ENCODE measurements at places on chromosomes 3 and 15. TPM values are rescaled to one million over a fixed set of nuclear protein-coding genes. Genes with fewer than 3 reads are reported as not detected.
A peak's percentile ranks its signal among the peaks of the same experiment; 100 is the strongest.

GRCh38 chr3:150746791-150747590 is 16.0 kb downstream of the SIAH2 start:
- no peak for DNase-seq

GRCh38 chr3:66482018-66482404 is 18.8 kb downstream of the LRIG1 start:
- DNase-seq, result no peak

- DNase-seq, result no peak
These were observed 420.6 kb downstream of the RBMS3 start for GRCh38 chr3:29701326-29701983.

The NANOGP8 gene
- not detected for total RNA-seq

GRCh38 chr3:30934208-30934550 is 39.7 kb upstream of the GADL1 start:
- no peak for DNase-seq

GRCh38 chr3:123421353-123422174 is 27.3 kb downstream of the ADCY5 start:
- no peak for DNase-seq

DNA sequence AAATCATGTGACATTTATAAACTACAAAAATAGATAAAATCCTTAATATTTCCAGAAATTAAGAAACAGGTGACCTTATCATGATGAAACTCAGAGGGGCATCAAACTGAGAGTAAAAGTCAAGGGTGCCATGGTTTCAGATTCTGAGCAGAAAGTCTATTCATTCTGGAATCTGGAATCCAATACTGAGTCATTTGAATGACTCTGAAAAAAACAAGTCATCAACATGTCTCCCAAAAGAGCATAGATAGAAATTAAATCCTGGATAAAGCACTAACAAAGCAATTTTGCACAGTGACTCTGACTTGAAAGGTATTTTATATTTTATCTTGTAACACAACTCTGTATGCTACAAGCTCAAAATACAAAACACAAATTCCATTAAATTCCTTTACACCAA is 23.4 kb downstream of the STAC start:
- DNase-seq, result no peak

- peak; percentile 72 for DNase-seq
These were observed 89.1 kb downstream of the CRYGS start for GRCh38 chr3:186454881-186455703.

- DNase-seq, result no peak
These were observed 838.5 kb downstream of the DIPK2A start for GRCh38 chr3:144810160-144810559.

- no peak for DNase-seq
These were observed 108.9 kb downstream of the MECOM start for GRCh38 chr3:169554611-169555010.

DNA sequence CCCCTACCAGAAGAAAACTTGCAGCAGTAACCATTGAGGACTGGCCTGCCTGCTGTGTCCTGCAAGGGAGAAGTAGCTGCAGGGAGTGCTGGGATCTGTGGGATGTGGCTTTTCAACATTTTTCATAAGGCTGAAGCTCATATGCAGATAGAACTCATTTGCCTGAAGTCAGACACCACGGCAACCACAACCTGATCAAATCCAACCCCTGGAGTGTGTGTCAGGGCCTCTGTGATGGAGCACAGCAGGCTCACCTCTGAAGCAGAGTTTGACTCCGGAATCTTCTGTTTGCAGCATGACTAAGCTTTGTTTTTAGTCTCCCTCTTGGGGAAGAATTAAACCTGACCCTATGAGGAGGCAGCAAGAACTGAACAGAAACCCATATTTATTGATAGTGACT is 508.7 kb downstream of the AGBL1 start:
- no peak for DNase-seq

DNA sequence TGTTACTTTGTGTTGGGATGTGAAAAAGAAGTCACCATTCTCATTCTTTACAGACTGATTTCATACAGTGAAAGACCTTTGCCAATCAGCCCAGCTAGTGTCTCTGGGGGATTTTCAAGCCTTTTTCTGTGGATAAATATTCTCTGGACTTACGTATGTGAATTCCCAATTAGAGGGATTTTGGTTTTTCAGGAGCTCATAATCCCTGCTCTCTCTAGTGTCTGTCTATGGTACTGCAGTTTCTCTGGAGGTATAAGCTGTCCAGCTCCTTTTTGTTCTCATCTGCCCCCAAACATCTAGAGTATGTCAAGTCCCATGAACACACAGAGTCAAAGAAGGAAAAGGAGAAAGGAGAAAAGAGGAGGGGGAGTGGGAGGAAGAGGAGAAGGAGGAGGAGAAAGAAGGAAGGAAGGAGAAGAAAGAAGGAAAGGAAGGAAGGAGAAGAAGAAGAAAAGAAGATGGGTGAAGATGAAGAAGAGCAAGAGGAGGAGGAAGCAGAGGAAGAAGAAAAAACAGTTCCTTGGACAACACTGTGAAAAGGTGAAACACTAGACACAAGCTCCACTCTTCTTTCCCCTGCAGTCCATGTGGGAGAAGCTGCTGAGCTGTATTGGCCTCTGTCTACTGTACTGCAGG is 218.6 kb downstream of the GREM1 start:
- DNase-seq, result no peak

GRCh38 chr3:149207475-149207874 is 14.2 kb downstream of the CP start:
- no peak for DNase-seq

DNA sequence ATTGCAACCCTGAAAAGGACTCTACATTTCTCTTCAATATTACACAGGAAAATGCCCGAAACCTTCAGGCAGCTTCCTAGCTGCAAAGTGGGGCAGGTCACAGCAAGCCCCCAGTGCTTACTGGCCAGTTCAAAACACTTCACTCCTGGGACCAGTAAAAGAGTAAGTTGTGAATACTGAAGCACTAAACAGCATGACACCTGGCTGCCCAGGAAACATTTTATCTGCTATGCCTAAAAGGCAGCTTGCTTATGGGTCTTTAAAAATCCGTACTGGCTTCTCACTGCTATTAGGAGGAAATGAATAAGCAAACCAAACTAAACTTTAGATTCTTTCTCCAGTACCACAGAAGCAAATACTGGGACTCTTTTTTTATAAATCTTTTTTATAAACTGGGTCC is 457.9 kb upstream of the ALCAM start:
- DNase-seq, result no peak

The SST gene
- total RNA-seq, result 1.8 TPM

The DNAJA4 gene
- 11.8 TPM for total RNA-seq

DNA sequence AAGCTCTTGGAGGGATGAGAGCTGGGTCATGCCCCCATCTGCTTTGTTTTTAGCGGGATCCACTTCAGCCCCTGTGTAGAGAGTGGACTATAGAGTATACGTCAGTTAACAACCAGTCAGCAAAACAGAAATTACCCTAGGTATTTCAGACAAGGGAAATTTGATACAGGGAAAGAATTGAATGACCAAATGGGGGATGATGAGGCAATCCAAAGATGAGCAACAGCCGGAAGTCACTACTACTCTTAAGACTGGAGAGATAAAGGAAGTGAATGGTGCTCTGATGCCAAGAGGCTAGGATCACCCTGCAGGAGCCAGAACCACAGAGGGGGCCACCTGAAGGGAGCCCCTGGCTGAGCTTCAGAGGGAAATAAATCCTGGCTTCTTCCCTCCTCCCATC is 1.7 kb upstream of the GPR62 start:
- DNase-seq, result no peak

GRCh38 chr3:12994607-12995388 is 78.4 kb downstream of the IQSEC1 start:
- peak; percentile 96 for DNase-seq

The CPN2 gene
- not detected for total RNA-seq

The TMC3 gene
- total RNA-seq, result 0.52 TPM

DNA sequence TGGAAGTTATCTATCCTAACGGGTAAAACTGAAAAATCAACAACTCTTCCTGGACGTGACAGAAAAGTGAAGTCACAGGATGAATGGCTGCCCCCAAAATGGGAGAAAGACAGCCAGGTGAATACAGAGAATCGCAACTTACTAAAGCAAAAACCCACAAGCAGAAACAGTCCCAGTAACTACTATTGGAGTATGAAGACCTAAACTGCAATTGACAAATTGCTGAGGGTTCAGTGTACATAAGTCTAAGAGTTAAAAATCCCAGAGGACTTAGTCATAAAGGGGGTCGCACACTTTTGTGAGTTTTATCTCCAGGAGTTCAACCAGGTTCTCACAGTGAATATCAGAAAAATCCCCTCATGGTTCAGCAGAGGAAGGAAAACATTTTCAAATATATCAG is 56.8 kb upstream of the IMPG2 start:
- DNase-seq, result no peak

The RASGRP1 gene
- 0.29 TPM for total RNA-seq

DNA sequence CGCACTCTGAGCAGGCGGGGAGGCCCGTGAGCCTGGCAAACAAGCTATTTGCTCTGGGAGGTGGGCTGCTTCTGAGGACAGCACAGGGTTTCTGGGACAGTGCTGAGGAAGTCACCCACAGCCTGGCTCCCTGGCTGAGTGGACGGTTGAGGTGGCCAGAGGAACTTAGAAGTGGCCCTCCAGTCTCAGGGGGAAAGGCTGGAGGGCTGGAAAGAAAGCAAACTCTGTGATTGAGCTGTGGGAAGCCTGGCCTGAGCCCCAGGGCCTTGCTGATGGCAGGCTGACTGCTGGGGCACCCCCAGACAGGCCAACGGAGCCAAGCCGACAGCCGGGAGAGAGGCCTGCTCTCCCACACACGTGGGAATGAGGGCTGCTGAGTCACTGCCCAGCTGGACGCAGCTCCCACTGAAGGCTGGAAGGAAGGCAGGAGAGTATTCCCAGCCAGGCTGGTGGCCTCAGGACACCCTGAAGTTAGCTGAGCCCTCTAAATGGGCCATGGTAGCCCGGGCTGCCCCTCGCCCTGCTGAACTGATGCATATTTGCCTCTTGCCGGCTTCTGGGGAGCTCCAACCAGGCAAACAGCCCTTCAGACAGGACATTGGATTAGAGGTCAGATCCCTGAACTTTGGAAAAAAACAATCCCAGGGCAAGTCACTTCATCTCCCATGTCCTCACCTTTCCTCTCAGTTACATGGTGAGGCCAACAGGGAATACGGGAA is 98.0 kb upstream of the TLE3 start:
- DNase-seq, result no peak

The CELSR3 gene
- 0.33 TPM for total RNA-seq

- DNase-seq, result no peak
These were observed 18.8 kb downstream of the BLM start for GRCh38 chr15:90735923-90736322.

DNA sequence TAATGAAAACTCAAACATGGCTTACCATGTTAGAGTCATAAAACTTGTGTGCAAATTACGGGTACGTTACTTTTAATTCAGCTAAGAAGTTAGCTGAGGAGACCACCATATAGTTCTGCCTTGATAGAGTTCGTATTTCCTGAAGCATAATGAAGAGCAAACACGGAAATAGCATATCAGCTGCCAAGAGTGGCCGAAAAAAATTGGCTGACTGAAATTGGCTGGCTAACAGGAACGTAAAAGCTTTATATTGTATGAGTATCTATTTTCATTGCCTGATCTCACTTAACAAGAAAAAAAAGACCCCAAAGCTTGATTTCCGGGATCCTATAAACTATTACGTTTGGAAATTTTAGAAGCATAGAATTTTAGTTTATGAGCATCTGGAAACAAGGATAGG is 1222.9 kb downstream of the ZPLD1 start:
- DNase-seq, result no peak

DNA sequence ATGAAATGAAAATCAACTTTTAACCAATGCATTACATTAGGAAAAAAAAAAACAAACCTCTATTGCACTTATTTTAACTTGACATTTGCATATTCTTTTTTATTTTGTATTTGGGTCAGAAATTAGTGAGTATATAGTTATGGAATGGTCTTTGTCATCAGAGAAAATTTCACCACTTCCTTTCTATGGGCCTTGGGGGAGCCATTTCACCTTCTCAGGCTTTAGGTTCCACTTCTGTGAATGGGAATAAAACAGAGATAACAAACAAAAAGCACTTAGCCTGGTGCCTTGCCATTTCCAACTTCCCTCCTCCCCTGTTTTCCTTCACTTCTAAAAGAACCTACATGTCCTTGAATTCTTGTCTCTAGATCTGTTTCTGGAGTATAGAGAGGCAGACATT is 168.0 kb upstream of the STT3B start:
- DNase-seq, result no peak

DNA sequence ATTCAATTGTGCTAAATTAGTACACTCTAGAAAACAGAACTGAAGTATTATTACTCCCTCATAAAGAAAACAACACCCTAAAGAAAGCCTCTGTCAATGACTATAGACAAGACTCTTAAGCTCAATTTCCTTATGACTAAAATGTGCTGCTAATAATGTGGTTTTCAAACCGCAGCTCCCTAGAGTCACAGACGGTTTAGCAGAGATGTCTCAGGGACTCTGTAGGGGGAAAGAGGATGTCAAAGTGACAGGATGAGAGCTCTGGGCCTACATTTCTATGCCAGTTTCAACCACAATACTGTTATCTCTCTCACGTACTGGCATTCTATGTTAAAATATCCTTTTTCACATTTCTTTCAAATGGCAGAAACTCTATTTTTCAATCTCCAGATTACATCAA is 37.6 kb upstream of the WDR49 start:
- DNase-seq, result no peak

- no peak for DNase-seq
These were observed 1.3 kb downstream of the DNAH1 start for GRCh38 chr3:52317208-52318000.

The SNTN gene
- total RNA-seq, result not detected

DNA sequence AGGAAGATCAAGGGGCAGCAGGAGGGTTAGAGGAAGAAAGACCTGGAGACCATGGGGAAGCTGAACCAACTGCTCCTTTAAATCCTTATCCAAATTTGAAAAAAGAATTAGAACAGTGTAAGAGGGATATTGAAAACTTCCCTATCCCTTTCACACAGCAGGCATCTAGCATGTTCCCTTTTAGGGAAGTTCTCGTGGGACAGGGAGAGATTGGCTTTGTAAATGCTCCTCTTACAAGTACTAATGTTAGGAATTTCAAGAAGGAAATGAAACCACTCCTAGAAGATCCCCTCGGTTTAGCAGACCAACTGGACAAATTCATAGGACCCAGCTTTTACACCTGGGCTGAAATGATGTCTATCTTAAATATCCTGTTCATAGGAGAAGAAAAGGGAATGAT is 41.5 kb downstream of the PPCDC start:
- DNase-seq, result no peak

GRCh38 chr3:105518806-105519418 is 152.2 kb downstream of the ALCAM start:
- no peak for DNase-seq

The C15orf62 gene
- 0.57 TPM for total RNA-seq

The PIAS1 gene
- 42.8 TPM for total RNA-seq

- DNase-seq, result no peak
These were observed 33.5 kb downstream of the SV2B start for GRCh38 chr15:91133511-91133910.

The TM4SF18 gene
- total RNA-seq, result 10.6 TPM

- no peak for DNase-seq
These were observed 33.6 kb downstream of the PARP14 start for GRCh38 chr3:122714273-122714672.

DNA sequence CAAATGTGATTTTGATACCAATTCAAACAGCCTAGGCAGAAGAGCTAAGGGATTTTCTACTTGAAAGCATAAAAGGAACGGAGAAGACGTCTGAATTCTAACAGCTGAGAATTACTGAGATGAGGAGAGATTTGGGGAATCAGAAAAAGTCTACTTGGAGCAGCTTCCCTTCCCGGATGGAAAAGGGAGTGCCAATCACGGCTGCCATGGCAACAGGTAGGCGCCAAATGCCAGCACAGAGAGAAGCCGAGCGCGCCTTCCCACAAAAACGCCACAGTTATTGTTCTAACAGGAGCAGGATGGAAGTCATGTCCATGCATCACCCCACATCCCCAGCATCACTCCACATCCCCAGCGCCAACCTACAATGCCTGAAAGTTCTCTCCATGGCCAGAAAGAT is 63.5 kb upstream of the PRR20G start:
- peak; percentile 45 for DNase-seq
